ENCODE measurements at places on chromosomes 13 and 19.

DNA sequence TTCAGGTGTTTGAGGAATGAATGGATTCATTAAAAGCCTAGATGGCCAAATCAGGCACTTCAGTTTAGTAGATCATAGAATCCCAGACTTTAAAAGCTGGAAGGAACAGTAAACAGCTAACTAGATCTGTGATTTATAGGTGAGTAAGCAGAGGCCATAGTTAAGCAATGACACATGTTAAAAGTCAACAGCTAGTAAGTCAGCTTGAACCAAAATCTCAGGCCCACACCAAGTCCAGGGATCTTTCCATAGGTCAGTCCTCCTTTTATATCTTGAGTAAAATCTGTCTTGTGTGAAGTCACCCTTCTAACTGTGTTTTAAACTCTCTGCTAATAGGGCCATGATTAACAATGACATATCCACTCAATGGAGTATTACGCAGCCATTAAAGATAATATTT is 275.5 kb upstream of the SOX21 start:
- no peak for DNase-seq

GRCh38 chr13:91056746-91057145 is 290.7 kb upstream of the MIR17HG start:
- DNase-seq, result no peak

DNA sequence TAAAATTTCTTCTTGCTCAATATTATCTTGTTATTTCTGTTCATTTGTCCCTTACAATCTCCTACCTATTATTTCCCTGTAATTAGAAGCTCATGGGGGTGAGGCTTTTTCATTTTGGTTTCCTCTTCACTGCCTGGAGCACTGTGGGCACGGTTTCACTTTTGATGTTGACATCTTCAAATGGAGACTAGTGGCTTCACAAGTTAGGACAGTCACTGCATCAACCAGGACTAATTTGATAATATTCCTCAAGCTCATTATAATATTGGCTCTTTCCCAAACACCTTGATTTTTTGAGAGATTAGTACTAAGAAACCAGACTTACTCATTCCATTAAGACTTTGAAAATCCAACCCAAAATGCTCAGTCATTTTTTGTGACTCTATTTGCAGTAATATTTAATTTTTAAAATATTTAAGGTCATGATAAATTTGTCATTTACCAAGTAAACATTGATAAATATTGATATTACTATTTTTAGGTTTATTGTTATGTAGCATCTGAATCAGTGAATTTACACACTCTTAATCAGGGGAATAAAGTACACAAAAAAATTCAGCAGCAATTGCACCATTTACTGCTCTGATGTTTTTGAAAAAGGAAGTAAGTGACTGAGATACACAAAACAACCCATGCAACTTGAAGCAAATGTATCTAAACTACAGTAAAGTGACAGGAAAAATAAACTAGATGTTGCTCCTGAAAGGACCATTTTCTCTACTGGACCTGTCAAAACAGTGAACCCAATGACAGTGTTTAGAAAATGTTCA is 28.8 kb upstream of the RCBTB2 start:
- no peak for DNase-seq

- no peak for DNase-seq
Observed at GRCh38 chr19:47729799-47730520, 15.4 kb upstream of the NOP53 start.
